ENCODE measurements at places on chromosomes 4 and X.
A peak's percentile ranks its signal among the peaks of the same experiment; 100 is the strongest.

- no peak for DNase-seq
Observed at GRCh38 chr4:94759767-94760211, 2.0 kb downstream of the BMPR1B start.

DNA sequence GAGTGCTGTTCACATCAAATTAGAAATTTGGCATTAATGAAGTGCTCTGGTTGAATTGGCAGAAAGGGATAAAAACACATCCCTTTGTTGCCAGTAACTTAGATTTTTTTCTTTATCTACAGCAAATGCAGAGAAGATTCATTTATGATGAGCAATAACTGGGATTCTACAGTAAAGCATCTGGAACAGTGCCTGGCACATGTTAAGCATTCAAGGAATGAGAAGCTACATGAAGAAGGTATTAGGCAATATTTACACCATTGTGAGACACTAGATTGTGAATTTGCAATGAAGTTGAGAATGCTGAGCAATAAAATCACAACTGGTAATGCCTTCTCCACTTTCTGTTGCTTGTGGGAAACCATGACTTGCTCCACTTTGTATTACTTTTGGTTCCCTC is 33.5 kb downstream of the PCDH19 start:
- no peak for DNase-seq

DNA sequence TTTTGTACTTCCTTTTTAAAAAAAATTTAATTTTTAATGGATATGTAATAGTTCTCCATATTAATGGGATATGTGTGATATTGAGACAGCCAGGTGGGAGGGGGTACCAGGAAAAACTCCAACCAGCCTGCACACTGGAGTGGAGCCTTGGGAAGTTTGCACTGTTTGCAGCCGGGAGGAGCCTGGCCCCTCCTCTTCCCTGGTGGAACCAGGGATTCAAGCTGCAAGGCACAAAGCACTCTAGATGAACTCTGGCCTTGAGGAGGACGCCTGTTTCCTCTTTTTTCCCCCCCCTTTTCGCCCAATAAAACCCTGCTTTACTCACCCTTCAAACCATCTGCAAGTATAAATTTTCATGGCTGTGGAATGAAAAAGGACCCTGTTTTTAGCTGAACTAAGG is 48.2 kb upstream of the GC start:
- DNase-seq, result no peak

DNA sequence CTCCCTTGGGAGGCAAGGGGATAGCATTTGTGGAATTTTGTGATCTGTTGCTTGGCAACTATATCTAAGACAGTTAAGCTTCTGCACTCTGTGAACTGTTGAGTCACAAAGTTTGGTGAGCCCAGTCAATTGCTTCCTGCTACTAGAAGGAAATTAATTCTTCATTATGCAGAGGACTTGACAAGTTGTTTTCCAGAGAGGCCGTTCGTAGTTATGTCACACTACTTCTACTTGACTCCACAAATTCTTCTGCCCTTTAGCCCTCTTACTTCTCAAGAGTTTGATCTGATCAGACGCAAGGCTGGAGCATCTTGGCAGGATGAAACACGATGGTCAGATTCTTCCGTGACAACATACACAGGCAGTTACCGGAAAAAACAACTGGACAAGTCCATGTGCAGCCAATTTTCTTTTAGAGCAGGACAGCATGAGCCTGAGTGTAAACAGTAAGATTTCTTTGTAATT is at the start of gene C4orf51:
TSS of gene C4orf51 (plus strand) at position 156 of the 465 bp plus-strand sequence. CDS start at position 214, 58 bp downstream.
- peak; percentile 58 for DNase-seq

GRCh38 chrX:49610718-49611310 is 12.0 kb downstream of the GAGE1 start:
- no peak for DNase-seq

DNA sequence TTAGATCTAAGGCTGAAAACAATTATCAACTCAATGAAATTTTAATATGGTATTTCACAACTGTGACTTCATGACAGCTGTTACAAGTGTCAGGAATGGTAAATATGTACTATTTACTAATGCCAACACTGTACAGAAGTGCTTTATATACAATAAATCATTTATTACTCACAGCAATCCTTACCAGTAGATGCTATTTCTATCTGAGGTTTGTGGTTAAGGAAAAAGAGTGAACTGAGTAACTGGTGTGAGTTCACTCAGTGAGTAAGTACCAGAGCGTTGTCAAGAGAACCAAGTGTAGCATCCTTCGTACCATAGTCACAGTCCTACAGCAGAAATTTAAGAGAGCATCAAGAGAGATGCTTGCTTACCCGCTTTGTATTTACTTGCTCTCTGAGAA is 23.3 kb downstream of the MTHFD2L start:
- DNase-seq, result no peak

- DNase-seq, result no peak
Observed at GRCh38 chr4:5805270-5805669, 87.6 kb downstream of the CRMP1 start.

- DNase-seq, result peak; percentile 95
Observed at GRCh38 chrX:154369449-154370299, 4.8 kb downstream of the FLNA start.

GRCh38 chr4:23006756-23007155 is 314.0 kb downstream of the GBA3 start:
- DNase-seq, result no peak

GRCh38 chrX:76148041-76148665 is 24.7 kb upstream of the PBDC1 start:
- DNase-seq, result peak; percentile 21

- no peak for DNase-seq
Observed at GRCh38 chr4:113969709-113970334, 9.6 kb downstream of the ARSJ start.

DNA sequence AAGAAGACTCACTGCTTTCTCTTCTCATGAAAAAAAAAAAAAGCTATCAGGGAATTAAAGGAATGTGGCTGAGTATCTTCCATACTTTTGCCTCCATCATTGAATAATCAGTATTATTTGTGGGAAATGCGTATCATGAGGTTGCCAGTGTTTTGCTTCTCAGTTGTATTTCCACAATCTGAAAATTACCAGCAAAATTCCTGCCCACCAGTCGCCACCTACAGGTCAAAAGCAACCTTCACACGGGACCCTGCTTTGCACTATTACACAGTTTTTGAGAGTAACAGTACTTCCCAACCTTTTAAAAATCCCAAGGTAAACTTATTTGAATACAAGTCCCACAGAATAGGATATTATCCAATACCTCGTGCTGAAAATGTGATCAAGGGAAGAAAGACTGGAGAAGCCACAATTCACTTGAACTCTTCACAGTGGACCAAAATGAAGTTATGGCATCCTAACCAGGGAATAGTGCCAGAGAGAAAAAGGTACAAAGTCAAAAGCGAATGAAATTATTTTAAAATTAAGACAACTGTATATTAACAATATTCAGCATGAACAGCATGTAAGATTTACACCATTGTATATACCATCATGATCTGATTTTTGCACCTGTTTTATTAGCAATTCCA is 30.4 kb downstream of the PGRMC1 start:
- peak; percentile 8 for DNase-seq

DNA sequence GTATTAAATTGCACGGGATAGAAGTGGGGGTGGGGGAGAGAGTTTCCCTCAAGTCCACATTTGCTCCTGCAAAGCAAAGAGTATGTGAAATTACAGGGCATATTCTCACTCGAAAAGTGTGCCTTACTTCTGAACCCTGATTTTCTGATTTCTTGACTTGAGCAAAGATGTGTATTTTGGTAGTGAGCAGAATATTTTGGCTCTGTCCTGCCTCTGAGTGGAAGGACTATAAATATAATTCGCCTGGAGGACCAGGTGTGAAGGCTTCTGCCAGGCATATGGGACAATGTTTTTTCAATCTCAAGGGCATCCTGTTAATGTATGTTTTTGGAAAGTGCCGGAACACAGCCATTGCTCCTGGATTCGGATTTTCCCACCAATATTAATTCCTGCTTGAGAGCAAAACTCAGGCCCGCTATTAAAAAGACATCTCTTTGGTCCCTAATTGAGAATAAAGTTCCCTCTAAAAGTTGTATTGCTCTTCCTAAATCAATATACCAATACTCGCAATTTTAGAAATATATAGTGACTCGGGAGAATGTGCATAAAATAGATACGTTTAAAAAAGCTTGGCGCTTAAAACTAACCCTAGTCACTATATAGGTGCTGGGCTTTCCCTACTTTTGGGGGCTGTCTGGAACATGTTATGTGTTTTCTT is 15.3 kb upstream of the PITX2 start:
- peak; percentile 21 for DNase-seq

DNA sequence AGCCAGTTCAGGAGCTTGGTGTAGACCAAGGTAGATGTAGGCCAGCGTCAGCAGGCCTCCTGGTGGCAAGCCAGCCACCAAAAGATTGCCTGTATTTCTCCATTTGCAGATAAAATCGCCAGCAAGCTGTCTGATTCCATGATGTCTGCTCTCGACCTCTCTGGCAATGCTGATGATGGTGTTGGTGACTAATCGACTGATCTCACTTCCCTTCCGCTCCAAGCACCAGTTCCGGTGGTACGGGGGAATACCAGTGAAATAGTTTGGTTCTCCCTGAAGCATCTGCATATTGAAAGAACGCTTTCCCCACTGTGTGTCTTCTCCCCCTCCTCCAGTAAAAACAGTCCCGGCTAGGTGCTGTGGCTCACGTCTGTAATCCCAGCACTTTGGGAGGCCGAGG is 30.4 kb downstream of the GNL3L start:
- DNase-seq, result peak; percentile 1

DNA sequence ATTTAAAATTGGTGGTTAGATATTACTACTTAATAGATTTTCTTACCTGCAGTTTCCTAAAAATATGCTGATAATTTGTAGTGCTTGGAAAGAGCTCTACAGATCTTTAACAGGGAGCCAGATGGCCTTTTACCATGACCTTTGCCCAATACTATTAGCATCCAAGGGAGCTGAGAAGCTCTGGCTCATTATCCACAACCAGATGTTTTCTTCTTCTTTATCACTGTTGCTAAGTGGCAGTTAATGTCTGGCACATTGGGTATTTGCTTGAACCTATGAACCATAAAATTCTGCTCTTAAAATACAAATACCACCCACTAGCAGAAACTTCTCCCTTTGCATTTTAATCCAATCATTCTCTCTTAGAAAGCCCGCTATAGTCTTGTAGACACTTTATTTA is 1480.3 kb downstream of the C4orf33 start:
- DNase-seq, result peak; percentile 81

DNA sequence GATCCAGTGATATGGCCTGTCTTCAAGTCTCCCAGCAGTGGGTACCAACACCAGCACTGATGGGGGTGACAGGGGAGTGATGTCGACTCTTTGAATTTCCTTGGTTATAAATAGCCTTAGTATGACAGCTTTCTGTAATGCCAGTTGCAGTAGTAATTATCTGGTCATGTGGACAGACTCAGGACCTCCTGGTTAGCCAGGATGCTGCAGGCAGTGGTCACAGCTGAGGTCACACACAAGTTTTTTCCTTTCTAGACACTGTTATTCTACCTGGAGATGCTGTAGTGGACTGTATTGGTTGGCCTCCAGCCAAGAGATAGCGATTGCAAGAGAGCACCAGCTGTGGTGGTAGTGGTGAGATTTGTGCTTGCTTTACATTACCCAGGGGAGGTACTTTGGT is 63.6 kb downstream of the UPRT start:
- no peak for DNase-seq

DNA sequence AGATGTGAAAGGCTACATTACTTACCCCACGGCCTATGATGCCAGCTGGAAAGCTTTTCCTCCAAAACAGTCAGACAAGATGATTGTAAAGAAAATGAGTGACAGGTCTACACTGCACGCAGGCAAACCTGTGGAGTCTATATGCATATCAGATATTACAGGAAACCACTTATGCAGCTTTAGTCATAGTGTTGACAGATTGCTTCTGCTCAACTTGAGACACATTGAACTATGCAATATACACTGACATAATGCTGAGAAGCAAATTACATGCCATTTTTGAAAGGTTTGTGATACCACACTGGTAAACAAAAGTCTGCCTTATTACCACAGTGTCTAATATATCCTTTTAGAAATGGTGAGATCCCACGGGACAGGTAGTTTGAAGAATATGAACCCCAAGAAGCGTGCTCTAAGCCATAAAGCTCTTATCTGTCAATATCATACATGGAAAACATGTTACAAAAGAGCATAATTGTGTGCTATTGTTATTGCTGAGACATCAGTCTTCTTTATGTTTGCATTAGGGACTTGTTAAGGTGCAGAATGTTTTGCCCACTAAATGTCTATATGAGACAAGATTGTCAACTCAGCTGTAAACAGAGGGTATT is 1835.8 kb upstream of the TENM3 start:
- no peak for DNase-seq

DNA sequence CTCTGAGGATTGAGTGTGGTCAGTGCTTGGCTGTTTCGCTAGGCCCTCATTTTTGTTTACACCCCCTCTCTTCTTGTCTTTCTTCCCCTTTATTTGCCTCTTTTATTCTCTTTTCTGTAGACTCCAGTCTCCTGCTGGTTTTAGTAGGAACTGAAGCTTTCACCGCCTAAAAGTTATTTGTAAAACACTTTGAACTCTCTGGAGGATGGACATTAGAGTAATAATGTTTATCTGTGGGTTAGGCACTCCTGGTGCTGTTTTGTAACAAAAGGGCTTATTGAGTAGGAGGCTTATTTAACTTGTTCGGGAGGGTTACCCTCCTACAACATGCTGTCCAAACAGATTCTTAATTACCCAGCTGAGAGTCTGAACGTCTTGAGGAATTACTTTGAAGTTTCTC is 1.6 kb upstream of the ARHGAP10 start:
- no peak for DNase-seq

GRCh38 chrX:64975491-64975890 is 759 bp downstream of the ZC4H2 start:
- DNase-seq, result peak; percentile 68

DNA sequence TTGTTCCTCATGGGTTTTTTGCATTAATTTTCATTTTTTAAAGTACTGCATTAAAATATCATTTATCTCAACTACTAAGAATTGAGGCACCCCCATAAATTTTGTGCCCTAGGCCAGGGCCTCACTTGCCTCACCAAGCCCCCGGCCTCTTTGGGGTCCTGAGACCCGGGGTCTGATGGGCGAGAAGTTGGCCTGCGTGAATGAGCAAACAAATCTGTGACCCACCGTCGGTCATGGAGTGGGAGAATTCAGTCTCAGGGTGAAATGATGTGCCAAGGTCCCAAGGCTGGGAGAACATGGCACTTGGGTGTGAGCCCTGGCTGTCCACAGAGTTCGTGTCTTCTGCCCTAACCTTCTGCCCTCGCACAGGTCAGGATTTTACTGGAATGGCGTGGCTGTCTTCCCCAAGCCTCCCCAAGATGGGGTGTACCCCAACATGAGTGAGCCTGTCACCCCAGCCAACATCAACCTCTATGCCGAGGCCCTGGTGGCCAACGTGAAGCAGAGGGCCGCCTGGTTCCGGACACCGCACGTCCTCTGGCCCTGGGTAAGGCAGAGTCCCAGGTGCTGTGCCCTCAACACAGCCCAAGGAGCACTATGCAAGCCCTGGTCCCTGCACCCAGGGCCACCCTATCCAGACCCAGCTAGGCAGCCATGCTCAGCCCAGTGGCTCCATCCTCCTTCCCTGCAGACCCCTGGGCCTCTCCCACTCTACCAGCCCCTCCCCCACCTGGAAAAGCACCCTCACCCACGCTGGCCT is 18.0 kb downstream of the MAN2B2 start:
- no peak for DNase-seq

Data from mesendoderm (in vitro differentiated cells).